ENCODE measurements at places on chromosomes 2 and 18.

- no peak for DNase-seq
These were observed 156.1 kb upstream of the APCDD1 start for GRCh38 chr18:10298346-10298745.

- no peak for DNase-seq
These were observed 108.5 kb downstream of the TTC32 start for GRCh38 chr2:19793132-19793750.

DNA sequence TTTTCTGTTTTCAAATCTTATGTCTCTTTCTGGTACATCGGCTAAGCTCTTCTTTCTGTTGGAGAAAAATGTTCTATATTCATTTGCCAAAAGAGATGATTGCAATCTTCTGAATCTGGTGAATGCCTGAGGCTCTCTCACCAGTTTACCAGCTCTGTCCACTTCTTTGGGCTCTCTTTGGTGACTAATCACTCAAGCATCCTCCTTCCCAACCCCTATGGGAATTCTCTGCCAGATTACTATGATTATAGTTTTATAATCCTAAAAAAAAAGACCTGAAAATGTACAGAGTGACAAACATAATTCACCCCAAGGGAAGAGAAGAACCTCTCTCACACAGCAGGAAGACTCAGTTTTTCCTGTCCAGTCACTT lies 187.3 kb downstream of the CAMKMT start:
- peak; percentile 14 for DNase-seq

GRCh38 chr2:168152902-168153530 lies 94.4 kb downstream of the STK39 start:
- DNase-seq: no peak

- DNase-seq: no peak
These were observed 40.6 kb downstream of the SDC1 start for GRCh38 chr2:20184067-20184938.

GRCh38 chr2:192126426-192126825 lies 68.3 kb downstream of the TMEFF2 start:
- DNase-seq: no peak

- DNase-seq: peak; percentile 81
These were observed 1.5 kb downstream of the RND3 start for GRCh38 chr2:150485871-150486538.

DNA sequence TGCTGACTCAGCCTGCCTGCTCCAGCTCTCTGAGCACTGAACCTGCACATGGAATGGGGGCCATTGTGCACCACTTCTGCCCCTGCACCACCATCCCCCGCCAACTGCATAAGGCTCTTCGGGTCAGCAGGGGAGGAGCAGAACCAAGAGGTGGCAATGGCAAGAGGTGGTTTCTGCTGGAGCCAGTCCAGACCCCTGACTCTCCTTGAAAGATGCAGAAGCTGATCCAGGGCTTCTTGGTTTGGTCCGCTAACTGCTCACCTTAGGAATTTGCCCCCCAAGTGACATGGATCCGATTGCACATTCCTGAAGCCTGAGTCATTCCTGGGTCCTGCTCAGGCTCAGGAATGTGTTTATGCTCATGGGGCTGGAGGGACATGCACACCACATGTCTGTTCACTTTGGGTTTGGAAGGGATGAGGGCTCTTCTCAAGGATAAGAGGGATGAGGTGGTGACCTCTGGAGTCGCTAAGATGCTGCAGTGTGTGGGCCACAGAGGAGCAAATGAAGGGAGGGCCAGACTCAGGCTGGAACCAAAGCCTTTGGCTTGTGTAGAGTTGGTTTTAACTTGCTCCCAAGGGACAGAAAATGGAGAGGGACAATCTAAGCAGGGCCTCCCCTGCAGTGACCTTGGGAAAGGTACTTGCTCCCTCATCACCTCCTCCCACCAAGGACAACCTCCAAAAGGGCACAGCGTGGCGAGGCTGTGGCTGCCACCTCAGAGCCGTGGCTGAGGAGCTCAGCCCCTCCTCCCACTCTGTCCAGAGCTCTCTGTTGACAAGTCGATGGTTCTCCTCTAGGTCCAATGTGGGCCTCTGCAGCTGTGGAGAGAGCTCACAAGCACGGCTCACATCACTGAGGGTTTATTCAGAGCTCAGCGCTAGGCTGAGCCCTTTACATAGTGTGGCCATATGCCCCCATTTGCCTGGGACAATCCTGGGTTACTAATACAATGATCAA lies 66.2 kb downstream of the HS1BP3 start:
- DNase-seq: peak; percentile 62

DNA sequence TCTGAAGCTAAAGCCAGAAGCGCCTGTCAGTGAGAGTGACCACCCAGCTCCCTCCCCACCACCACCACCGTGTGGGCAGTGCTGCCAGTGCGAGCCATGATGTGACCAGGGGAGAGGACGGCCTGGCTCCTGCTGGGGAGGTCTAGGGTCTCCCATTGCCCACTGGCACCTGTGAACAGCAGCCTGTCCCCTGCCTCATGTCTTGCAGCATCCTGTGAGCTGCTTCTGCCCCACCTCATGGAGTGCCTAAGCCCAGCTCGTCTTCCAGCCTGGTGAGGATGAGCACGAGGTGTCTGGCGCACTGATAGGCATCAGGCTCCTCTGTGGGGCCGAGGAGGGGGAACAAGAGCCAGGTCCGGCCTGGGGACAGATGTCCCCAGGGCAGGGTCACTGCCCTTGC lies 61.4 kb downstream of the FAM168B start:
- no peak for DNase-seq

DNA sequence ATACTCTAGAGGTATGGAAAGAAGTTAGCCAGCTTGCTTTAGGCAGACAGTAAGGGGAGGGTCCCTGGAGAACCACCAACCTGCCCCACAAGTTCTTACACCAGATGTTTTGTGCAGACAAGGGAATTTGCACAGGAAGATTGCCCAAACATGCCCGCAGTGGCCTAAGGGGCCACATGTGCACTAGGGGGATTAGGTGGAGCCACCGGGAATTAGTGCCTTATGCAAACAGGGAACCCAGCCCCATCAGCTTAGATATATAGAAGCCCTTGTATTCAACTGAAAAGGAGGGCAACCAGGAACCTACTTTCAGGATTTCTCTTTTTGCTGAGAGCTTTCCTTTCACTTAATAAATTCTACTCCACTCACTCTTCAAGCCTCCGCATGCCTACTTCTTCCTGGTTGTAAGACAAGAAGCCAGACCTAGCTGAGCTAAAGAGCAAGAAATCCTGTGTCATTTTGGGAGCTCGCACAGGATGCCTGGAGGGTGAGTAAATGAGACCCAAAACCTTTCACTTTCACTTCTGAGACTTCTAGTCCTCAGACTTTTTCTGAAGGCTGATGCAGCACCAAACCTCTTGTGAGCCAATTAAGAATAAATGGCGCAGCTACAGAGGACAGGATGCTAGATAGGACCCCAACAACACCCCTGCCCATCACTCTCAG lies 146.3 kb downstream of the GCA start:
- DNase-seq: no peak

GRCh38 chr2:189466656-189467055 lies 25.4 kb downstream of the WDR75 start:
- peak; percentile 46 for DNase-seq

GRCh38 chr2:177662895-177663294 lies 270.3 kb downstream of the AGPS start:
- no peak for DNase-seq
